HFFc6 (cell line): ENCODE measurements at places on chromosomes 5 and 9. TPM values are rescaled to one million over a fixed set of nuclear protein-coding genes. Genes with fewer than 3 reads are reported as not detected.
A peak's percentile ranks its signal among the peaks of the same experiment; 100 is the strongest.

DNA sequence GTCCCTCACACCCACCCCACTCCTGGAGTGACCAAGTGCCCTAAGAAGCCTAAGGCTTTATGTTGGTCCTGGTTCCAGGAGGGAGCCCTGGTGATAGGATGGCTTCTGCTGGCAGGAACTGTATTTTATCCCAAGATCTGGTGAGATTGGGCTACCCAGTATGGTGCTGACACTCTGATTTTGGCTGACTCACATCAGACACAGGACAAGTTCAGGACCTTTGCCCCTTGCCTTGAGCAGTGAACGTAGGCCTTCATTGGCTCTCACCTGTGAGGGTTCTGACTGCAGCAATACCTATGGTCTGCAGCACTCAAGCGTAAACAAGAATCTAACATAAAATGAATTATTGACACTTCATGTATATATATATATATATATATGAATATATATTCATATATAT is 25.0 kb downstream of the BHMT start:
- no peak for DNase-seq

DNA sequence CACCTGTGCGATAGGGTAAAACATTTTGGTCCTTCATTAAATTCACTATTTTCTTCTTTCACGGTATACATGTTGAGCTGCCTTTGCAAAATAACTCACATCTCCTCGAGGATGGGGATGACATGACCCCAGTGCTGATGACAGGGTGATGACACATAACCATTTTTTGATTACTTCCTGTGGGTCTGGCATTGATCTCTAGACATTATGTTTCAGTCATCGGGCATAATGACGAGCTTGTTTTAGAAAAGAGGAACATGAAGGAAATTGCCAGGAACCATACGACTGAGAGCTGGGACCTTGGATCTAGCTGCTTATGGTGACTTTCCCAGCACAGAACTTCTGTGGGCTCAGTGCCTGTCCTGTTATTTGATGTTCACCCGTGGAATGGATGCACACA is 25.2 kb downstream of the COL5A1 start:
- peak; percentile 44 for DNase-seq

DNA sequence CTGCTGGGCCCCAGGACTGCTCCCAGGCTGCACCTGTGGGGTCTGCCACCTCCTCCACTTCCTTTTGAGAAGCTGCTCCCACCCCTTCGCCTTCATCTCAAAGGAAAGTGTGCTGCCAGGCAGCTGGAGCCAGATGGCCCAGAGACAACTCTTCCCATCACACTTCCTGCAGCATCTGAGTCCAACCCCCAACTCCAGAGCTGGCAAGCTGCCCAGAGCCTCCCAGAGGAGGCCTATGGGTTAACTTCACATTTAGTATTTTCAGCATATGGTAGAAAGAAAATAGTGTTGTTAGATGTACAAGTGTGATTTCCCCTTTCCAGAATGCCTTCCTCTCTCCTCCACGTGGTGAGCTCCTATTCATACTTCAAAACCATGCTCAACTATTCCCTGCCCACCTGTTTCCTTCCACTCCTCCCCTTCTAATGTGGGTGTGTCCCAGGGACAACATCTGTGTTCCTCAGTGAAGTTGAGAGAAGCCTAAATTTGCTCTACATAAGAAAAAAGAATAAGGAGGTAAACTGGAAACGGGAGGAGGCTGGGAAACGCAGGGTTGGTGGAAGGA is 38.6 kb upstream of the KCNMB1 start:
- no peak for DNase-seq

DNA sequence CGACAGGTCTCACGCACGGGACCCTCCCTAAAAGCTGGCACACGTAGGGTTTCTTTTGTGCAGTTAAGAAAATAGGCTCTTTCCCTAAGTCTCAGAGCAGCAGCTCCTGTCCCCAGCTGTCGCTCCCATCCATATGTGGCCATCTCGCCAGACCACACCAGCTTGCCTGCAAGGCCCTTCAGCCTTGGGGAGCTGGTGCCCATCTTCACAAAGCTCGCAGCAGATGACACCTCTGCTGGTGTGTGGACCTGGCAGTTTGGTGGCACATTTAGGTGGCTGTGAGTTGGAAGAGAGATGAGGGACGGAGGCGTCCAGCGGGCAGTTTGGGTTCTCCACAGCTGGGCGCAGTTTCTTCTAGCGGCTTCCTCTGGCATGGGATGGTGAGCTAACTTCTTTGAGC is 239.0 kb downstream of the FANCC start:
- no peak for DNase-seq

GRCh38 chr5:23742701-23743100 is 235.3 kb downstream of the PRDM9 start:
- no peak for DNase-seq

DNA sequence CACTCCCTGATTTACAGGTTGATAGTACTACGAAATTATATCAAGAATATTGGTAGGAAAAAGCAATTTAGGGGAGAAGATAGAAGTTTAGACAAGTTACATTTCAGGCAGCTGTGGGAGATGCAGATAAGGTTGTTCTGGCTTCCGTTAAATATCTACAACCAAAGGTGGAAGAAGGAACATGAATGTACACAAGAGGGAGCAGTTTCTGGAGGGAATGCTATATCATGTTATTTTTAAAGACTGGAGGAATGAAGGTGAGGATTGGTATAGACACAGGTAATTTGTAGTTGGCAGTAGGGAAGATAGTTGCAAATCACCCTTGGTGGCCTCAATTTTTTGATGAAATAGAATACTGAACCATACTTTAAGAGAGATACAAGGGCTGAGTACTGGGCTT is 187.3 kb upstream of the NMUR2 start:
- no peak for DNase-seq

DNA sequence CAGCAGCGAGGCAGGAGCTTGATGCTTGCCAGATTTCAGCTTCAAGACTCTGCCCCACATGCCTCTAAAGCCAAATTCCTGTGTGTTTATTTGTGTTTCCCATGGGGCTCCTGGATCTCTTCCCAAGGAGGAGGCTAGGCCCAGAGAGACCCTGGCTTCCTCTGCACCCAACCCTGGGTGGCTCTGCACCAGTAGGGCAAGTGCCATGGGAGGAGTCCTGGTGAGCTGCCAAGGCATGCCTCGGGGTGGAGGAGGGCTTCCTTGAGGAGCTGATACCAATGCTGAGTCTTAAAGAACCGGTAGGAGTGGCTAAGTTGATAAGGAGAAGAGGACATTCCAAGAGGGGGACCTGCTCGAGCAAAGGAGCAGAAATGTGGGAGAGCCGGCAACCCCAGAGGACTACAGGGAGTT is 6.8 kb upstream of the TIFAB start:
- DNase-seq: peak; percentile 43

- DNase-seq: no peak
These were observed 320.3 kb downstream of the DIRAS2 start for GRCh38 chr9:90322296-90322695.

GRCh38 chr9:133303266-133304157 is 28.5 kb upstream of the ABO start:
- DNase-seq: no peak

- DNase-seq: no peak
These were observed 597.3 kb upstream of the TYRP1 start for GRCh38 chr9:12095931-12096330.

GRCh38 chr5:96522635-96523355 is 89.7 kb upstream of the PCSK1 start:
- no peak for DNase-seq

DNA sequence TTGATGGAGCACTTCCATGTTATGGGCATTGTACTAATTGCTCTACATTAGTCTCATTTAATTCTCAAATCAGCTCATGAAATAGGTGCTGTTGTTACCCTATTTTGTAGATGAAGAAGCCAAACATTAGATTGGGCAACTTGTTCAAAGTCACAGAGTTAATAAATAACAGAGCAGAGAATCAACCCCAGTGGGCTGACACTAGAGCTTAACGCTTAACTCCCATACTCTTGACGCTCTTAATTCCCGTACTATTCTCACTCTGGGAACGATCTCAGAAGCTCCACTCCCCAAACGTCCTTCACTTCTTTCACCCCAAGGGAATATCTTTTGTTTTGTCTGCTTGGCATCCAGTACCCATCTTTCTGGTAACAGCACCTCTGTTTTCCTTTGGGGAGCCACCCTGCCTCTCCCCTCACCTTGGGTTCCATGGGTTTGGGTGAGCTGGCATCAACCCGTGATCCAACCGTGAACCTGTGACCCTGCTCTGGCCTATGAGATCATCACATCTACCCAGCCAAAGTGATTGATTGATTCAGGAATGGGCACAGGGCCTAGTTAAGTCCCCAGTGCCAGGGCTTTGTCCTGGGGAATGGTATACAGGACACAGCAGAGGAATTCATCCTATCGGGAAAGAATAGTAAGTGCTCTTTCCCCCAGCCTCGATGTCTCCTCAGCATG is 169.2 kb downstream of the NR3C1 start:
- no peak for DNase-seq

DNA sequence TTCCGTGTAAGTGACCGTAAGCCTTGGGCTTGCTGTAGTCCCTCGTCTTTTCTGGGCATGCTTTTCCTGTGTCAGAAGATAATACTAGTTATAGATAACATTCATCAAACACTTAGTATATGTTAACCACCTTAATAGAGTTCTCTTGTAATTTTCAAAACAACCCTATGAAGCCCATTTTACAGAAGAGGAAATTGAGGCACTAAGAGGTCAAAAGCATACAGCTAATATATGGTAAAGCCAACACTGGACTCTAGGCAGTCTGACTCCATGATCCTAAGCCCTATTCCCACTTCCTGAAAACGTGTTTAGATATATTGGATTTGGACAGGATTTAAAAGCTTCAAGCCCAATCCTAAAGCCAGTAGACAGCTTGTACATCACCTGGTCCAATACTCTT is 153.8 kb downstream of the CEP120 start:
- no peak for DNase-seq

DNA sequence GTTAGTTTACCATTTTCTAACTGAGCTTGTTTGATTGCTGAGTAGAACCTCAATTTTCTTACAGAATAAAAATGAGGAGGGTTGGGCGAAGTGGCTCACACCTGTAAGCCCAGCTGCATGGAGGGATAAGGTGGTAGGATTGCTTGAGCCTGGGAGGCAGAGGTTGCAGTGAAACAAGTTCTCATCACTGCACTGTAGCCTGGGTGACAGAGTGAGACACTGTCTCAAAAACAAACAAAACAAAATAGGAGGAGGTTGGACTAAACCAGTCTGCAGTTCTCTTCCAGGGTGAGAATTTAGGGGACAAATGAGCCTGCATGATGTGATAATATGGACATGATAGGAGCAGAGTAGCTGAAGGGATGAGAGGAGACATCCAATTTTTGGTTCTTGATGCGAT is 57.3 kb downstream of the SLC27A6 start:
- DNase-seq: no peak

DNA sequence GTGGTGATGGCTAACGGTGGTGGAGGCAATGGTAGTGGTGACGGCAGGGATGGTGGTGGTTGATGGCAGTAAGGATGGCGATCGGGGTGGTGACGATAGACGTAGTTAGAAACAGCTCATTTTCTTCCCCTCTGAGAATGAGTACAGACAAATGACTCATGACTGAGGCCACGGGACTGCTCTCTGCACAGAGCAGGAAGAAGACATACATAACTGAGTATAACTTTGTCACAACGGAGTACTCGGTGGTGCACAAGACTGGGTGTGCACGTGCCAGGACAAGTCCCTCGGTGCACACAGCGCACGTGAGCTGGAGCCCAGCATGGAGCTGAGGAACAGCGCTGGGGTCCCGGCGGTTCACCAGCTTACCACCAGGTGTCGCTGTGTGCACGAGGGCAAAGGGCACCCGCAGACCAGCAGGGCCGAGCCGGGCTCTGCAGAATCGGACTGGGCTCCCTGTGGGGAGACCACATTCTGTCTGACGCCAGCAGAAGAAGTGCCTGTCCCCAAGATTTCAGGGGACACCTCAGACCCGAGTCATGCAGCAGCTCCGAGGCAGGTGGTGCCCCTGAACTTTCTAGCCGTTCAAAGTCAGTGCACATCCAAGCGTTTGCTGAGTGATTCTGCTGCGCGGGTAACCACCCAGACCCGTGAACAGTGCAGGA is 188.6 kb downstream of the FSTL4 start:
- peak; percentile 19 for DNase-seq

DNA sequence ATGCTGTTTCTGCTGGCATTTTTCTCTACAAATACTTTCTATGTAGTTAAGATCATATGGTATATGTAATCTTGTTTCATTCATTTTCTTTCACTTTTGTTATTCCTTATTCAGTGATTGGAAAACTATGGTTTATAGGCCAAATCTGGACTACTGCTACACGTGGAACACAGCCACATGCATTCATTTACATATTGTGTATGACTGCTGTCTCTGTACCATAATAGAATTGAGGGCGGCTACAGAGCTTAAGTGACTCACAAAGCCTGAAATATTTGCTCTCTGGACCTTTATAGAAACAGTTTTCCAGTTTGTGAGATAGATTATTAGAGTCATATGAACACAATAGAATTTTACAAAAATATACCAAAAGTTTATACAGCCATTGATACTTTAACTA is 133.6 kb upstream of the CDKN2B start:
- DNase-seq: no peak

GRCh38 chr5:57334475-57334874 is 148.1 kb downstream of the ACTBL2 start:
- no peak for DNase-seq

- no peak for DNase-seq
These were observed 556.4 kb upstream of the CTNND2 start for GRCh38 chr5:12460493-12461261.

DNA sequence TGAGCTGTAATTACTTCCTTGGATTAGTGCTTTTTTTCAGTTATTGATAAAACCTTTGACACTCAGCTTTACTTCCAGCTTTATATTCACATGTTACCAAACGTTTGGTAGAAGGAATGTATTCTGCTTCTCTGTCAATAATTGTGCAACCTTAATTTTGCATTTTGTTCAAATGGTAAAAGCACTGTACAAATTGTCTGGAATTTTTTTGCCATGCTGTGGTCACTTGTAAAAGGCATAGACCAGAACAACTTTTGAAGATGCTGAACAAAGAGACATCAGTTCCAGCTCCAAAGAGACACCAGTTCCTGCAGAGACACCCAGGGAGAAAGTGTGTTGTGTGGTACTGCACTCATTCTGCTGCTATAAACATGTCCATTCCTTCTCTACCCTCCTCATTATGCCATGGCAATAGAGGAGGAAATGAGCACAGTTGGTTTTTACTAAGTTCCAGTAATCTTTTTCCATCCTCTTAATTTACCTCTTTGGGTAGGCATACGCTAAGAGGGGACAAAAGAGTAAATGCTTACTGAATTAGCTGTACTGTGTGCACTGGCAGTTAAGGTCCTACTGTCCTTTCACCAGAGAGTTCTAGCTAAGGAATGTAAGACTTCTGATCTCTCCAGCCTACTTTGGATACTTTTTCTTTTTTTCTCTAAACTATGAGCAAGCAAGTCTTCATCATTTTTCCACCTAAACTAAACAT is 387.4 kb downstream of the FGF10 start:
- no peak for DNase-seq

- DNase-seq: no peak
These were observed 166.9 kb downstream of the CDC42SE2 start for GRCh38 chr5:131430794-131431193.

FAM221B gene
- not detected in 3 replicates for total RNA-seq

ZNF484 gene
- total RNA-seq: 5.1 and 5.9 TPM in 2 replicates

SAXO1 gene
- not detected in 3 replicates for total RNA-seq

MORN5 gene
- total RNA-seq: not detected in 3 replicates

PCDHGA12 gene
- 8.6 to 21.0 TPM (median 9.2 TPM) in 3 replicates for total RNA-seq

ZCCHC9 gene
- total RNA-seq: 26.8 to 30.7 TPM (median 30.0 TPM) in 3 replicates

ZNF879 gene
- total RNA-seq: 2.7 to 3.5 TPM (median 2.9 TPM) in 3 replicates

LCN9 gene
- not detected in 3 replicates for total RNA-seq

ADAMTSL2 gene
- total RNA-seq: 0.10 TPM in 1 of 3 replicates, not detected in the others

NMUR2 gene
- total RNA-seq: not detected in 3 replicates

PRSS3 gene
- 20.2 to 41.3 TPM (median 29.5 TPM) in 3 replicates for total RNA-seq

PCAT7 gene
- total RNA-seq: not detected in 3 replicates

FAM78A gene
- 0.34 to 0.75 TPM (median 0.50 TPM) in 3 replicates for total RNA-seq

BHMT gene
- total RNA-seq: not detected in 3 replicates

PAPPA gene
- total RNA-seq: 8.2 to 12.5 TPM (median 12.1 TPM) in 3 replicates

PCDHA6 gene
- total RNA-seq: not detected in 2 replicates

GFI1B gene
- total RNA-seq: not detected in 3 replicates
